GM12878 (cell line): ENCODE measurements at places on chromosomes 1 and 21. TPM values are rescaled to one million over a fixed set of nuclear protein-coding genes. Genes with fewer than 3 reads are reported as not detected.

DNA sequence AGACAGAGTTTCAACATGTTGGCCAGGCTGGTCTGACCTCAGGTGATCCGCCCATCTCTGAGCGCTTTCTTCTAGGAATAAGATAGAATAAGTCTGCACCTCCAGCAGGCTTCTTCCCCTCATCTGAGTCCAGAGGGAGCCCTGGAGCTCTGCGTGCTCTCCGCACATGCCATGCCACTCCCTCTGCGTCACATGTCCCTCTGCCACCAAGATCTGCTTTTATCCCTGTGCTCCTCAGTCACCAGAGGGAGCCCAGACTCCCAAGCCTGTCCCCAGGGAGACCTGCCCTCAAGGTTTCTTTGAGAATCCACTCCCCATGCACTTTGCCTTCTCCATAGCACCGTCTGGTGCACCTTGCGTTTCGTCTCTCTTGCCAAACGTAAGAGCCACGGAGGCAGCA is 213.0 kb downstream of the CAMTA1 start:
- no peak for DNase-seq

DNA sequence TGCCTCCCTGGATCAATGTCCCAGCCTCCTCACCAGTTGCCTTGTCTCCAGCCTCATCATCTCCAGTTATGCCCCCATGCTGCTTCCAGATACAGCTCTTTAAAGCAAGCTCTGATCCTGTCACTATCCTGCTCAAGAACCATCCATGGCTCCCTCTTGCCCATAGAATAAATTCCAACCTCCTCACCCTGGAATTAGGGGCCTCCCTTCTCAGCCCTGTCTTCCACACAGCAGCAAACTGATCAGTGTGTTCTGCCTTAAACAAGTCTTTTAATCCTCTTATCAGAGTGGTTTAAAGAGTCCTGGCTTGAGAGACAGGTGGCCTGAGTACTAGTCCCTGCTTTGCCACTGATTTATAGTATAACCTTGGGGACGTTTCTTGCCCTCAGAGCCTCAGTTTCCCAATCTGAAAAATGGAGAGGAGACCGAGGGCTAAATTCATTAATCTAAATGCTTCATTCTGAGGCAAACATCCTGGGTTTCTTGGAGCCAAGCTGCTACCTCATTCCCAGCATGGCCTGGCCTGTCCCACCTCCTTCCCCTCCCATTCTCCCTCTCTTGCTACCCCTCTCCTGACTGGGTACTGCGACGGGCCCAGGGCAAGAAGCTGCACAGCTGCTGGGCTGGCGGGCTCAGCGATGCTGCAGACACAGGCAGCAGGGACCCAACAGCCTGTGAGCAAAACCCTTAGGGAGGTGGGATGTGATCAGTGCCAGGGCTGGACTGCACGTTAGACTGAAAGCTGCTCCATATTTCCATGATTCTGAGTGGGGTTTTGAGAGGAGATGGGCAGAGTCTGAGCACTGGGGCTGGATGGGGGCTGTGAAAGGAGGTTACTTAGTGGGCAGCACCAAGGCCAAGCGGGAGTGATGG is 221.4 kb downstream of the PTPRU start:
- no peak for DNase-seq

GRCh38 chr1:24455272-24455671 is 39.7 kb downstream of the NIPAL3 start:
- no peak for DNase-seq

GRCh38 chr1:18723701-18724411 is 93.2 kb downstream of the PAX7 start:
- DNase-seq, result no peak

DNA sequence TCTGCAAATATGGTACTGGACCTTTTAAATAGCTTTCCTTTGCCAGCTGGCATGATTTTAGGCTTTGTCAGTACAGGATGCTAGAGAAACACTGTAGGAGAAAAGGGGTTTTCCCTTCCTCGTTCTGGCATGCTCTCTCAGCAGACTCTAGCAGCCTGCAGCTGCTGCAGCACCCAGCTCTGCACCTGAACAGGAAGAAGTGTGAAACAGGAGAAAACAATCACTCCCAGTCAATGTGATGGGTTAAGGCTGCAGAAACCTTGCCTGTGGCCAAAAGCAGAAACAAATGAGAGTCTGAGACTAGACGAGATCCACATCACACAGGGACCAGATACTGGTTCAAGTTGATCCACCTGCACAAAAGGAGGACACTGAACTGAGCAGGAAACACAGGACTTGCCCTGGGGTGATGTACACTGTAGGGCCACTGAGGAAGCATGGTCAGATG is 21.2 kb downstream of the OVGP1 start:
- peak; percentile 63 for DNase-seq

DNA sequence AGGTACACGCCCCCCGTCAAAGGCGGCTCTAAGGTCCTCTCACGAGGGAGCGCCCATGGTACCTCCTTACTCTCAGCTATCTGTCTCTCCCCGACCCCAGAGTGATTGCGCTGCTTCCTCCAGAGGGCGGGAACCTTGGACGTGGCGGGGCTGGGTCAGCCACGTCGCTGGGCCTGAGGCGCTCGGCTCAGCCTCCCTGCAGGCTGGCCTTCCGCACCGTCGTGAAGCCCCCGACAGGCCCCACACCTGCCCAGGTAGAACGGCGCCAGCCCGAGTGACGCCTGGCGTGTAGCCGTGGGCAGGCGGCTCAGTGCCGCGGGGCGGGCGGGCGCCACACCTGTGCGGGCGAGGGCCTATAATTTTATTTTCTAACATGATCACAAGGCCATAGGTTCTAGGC is 122.2 kb upstream of the BEND5 start:
- no peak for DNase-seq

GRCh38 chr1:107689733-107690132 is 275.2 kb downstream of the VAV3 start:
- no peak for DNase-seq

GRCh38 chr1:110212169-110213142 is 2.3 kb downstream of the KCNC4 start:
- DNase-seq, result no peak

GRCh38 chr1:47420547-47420946 is 4.5 kb downstream of the FOXE3 start:
- DNase-seq, result no peak

- DNase-seq, result no peak
These were observed 29.6 kb downstream of the NVL start for GRCh38 chr1:224300346-224300745.

- DNase-seq, result no peak
These were observed 1.6 kb upstream of the DYRK3 start for GRCh38 chr1:206633708-206634121.

The MLLT11 gene
- total RNA-seq, result 7.0 TPM in 2 replicates

The OR2T11 gene
- total RNA-seq, result not detected in 2 replicates

The ADAMTSL4 gene
- 0.15 and 0.21 TPM in 2 replicates for total RNA-seq

The SAMD13 gene
- 0.85 and 0.98 TPM in 2 replicates for total RNA-seq
